Right renal pelvis (tissue), 4 donors: ENCODE measurements at places on chromosomes 12 and 14. TPM values are rescaled to one million over a fixed set of nuclear protein-coding genes. Genes with fewer than 3 reads are reported as not detected.
A peak's percentile ranks its signal among the peaks of the same experiment; 100 is the strongest.

Gene PTCSC3
- 1.0 TPM for polyA plus RNA-seq

Gene HCFC2
- 19.4 TPM for polyA plus RNA-seq

Gene TRAFD1
- polyA plus RNA-seq = 38.2 TPM

Gene KRT4
- 0.29 TPM for polyA plus RNA-seq

Gene ACAD10
- polyA plus RNA-seq = 34.4 TPM

Gene SERPINA5
- polyA plus RNA-seq = 15.3 TPM

Gene CCDC85C
- 31.1 TPM for polyA plus RNA-seq

Gene WDHD1
- 15.0 TPM for polyA plus RNA-seq

Gene CCDC60
- polyA plus RNA-seq = not detected

Gene KICS2
- 6.2 TPM for polyA plus RNA-seq

Gene SPTB
- 13.1 TPM for polyA plus RNA-seq

GRCh38 chr14:91573894-91574837, 64.1 kb upstream of the PPP4R3A start:
- no peak for DNase-seq

DNA sequence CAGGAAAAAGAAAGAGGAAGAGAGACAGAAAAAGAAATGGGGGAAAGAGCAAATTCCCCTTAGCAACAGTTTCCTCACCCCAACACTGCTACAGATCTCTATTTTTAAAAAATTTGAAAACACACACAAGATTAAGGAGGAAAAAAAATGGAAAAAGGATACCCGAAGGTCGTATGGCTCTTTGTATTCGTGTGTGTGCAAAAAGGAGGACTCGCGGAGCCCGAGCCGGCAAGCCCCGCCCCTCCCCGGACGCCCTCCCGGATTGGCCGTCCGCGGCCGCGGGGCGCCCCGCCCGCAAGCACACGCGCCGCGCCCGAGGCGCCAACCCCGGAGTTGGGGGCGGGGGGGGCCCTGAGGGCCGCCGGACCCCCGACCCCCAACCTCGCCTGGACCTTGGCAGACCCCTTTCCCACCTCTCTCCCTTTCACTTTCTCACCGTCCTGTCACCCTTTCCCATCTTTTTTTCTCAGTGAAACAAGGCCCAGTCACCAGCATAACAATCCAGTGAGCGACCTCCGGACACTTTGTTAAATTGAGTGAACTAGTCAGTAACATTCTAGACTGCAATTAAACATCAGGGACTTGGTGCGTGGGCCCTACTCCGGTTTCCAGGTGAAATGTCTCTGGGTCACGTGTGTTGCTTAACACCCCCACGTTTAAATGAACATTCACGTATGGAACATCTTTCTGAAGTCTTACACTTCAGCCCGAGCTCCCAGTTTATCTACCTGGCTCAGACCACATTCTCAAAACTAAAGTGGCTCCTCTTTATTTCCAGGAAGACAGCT, at the start of gene C14orf93:
TSS of gene C14orf93 (minus strand) at position 205 of the 788 bp plus-strand sequence. CDS start 11,120 bp downstream, outside the sequence.
- DNase-seq = no peak

GRCh38 chr14:77082356-77082755, 15.7 kb upstream of the CIPC start:
- DNase-seq = no peak

- DNase-seq = no peak
These were observed 62.3 kb downstream of the R3HDM2 start for GRCh38 chr12:57368349-57369095.

DNA sequence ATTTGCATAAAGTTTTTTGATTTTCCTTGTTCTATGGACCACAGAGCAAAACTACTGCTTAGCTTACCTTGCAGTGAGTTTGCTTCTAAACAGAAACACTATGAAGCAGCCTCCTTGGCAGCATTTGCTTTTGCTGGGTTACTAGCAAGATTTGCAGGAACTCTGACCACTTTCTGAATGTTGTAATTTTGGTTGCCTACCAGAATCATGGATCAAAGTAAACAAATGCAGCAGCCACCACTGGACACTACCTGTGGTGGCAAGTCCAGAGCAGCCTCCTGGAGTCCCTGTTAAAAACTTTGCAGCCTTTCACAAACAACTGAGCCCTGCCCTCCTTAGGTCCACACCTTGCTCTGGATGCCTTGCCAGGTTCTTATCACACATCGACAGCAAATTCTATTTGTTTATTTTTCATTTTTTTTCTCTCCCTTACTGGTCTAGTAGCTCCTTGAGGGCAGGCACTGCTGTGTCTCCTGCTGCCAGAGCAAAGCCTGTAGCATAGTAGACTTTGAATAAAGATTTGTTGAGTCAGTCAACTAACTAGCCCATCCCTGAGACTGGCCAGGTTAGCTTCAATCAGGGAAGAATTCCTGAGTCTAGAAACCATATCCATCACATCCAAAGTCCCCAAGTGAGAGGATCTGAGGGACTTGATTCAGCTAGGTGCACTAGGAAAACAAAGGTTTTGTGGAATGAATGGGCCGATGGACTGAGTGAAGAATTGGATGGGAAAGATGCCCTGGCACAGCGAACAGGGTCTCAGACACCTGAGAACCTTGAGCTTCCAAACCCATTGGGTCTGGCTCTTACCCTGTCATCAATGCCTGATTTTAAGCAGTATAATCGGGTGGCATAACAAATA, 5.7 kb downstream of the TTC6 start:
- no peak for DNase-seq

- DNase-seq = no peak
These were observed 64.5 kb downstream of the FOXG1 start for GRCh38 chr14:28831126-28831525.

GRCh38 chr14:21612324-21612723, 22.4 kb downstream of the OR10G2 start:
- DNase-seq = no peak

- no peak for DNase-seq
These were observed 316.4 kb downstream of the NOVA1 start for GRCh38 chr14:26281280-26281998.

DNA sequence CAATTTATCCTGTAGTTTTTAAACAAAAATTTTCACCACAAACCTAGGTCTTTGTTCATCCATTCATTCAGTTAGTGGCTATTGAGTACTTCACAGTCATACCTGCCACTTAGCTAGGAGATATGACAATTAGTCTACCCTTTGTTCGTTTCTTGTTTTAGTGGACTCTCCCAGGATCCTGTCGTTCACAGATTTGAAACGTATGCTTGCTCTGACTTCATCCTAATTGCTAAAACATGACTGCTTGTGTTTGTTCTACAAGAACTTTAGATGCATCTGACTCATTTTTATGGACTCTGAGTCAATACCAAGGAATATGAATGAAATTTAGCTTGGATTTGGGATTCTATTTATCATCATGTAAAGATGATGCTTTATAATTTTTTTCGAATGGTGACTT, 69.5 kb downstream of the TBC1D30 start:
- DNase-seq = no peak

- no peak for DNase-seq
These were observed 162.8 kb downstream of the MON2 start for GRCh38 chr12:62629413-62629812.

GRCh38 chr14:54730156-54730961, 163.4 kb downstream of the SAMD4A start:
- no peak for DNase-seq

- no peak for DNase-seq
These were observed 187.1 kb downstream of the KICS2 start for GRCh38 chr12:64034901-64035576.

DNA sequence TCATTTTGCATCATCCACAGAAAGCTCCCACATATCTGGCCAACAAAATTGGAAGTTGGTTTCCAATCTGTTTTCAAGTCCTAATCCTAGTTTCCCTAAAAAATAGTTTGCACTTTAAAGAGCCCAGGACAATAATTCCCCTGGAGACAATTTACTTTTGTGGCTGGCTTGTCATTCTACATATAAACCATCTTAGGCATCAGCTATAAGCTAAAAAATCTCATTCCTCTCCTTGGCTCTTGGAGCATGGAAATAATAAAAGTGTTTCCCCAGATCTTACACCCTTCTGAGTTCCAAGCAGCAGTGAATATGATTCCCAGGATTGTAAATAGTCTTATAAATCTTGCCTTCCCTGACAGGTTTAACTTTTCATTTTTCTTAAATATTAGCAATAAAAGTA, 89.1 kb upstream of the NUDT4 start:
- no peak for DNase-seq

DNA sequence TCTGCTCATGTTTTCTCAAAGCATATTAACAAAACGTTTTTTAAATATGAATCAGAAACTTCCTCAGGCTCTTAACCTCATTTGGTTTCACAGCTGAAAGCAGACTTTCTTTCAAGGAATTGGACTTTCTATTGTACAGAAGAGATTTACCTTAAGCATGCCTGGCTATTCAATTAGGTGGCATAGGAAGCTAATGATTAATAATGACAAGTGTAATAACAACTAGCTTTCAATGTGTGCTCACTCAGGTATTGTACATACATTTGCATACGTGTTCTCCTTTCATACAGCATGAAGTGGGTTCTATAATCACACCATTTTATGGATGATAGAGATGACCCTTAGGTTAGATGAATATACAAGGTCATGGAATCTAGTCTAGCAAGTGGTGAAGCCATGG, 115.7 kb downstream of the ANO6 start:
- no peak for DNase-seq

GRCh38 chr14:100076133-100076532, 10.9 kb downstream of the EVL start:
- DNase-seq = no peak

DNA sequence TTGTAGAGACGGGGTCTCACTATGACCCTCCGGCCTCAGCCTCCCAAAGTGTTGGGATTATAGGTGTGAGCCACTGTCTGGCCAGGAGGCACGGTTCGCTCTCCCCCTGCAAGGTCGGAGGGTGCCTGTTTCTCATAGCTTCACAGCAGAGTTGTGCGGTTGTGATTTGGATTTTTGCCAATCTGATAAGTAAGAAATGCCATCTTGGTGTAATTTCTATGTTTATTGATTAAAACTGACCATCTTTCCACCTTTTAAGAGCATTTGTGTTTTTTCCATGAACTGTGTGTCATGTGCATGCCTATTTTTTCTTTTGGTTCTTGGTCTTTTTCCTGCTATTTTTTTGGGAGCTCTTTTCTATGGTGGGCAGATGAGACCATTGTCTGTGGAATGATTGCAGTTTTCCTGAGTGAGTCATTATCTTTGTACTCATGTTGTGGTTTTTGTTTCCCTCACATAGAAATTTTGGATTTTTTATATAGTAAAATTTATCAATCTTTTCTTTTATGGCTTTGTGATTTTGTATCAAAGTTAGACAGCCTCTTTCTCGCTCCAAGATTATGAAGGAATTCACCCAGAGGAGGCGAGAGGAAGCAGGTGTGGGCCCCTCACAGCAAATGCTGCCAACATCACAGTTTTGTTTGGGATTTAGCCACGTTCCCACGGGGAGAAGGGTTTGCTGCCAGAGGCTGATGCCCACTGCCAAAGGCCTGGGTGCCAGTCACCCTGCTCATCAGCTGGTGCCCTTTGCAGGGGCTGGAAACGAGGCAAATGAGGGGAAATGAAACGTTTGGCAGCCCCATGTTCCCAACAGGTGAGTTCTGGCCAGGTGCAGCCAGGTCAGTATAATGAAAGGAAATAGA, 47.2 kb downstream of the RFX4 start:
- DNase-seq = no peak

GRCh38 chr12:92505254-92506231, 197.2 kb upstream of the PLEKHG7 start:
- DNase-seq = peak; percentile 63
